Testis (tissue), 5 donors: ENCODE measurements at places on chromosomes 13 and 19. TPM values are rescaled to one million over a fixed set of nuclear protein-coding genes. Genes with fewer than 3 reads are reported as not detected.

GRCh38 chr19:50896591-50897190 lies 14.5 kb downstream of the KLK4 start:
- DNase-seq: no peak

Gene ZNF208
- 27.6 TPM for total RNA-seq

Gene PAK4
- 88.3 TPM for total RNA-seq

DNA sequence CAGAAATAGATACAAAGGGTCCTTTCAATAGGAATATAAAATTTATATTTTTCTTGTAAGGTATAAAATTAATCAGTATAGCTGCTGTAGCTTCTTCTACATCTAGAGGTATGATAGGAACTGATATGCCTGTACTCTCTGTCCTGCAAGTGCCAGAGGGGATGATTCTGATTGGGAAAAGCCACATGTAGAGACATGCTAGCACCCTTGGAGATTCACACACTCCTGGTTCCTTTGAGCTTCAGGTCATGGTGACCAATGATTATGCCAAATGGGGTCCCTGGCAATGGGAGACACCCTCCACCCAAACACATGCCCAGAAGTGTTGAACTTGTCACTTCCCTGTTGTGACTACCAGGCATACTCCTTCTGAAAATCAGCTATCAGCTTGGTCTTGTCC lies 14.7 kb upstream of the METTL21C start:
- DNase-seq: no peak

DNA sequence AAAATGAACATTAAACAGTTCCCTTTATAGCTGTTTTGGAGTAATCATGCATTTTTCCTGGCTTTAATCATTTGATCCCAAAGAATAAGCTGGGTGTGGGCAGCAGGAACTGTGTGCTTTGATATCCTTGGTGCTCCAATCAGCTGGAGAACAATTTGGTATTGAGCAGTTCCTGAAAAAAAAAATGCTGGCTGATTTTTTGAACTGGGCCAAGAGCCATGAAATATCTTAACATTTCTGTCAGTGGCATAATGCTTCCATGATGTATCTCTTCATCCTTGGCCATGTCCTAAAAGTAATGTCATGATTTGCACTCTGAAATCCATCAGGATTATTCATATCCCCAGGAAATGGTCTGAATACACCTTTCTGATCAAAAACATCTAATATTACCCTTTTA lies 134.7 kb downstream of the LHFPL6 start:
- DNase-seq: no peak

- peak; percentile 79 for DNase-seq
Measured at GRCh38 chr19:55467236-55468053, 2.9 kb upstream of the C19orf85 start.

GRCh38 chr13:39616087-39616694 lies 13.2 kb upstream of the LHFPL6 start:
- DNase-seq: peak; percentile 64

DNA sequence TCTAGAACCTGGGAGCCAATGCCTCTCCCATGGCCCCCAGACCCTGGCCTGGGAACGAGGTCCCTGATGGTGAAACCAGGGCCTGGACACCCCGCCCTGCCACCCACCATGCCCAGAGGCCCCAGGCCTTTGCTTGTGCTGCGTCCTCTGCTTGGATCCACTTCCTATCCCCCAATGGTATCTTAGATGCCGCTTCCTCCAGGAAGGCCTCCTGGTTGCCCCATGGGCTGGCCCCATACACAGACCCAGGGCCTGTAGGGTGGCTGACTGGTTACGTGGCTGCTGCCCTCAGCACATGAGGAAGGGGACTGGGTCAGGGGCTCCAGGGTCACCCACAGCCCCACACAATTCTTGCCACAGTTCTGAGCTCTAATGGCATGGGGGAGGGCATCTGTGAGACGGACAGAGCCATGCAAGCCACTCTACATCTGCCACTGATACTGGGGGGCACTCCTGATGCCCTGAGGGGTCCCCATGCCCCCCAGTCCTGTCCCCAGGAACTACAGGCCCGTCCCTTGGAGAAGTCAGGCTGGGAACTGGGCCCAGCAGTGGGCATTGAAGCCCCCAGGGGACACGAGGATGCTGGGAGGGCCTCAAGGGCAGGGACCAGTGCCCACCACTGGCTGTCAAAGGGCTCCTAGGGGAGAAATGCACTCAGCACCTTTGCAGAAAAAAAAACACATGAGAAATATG lies 5.0 kb downstream of the RPL36 start:
- DNase-seq: no peak

Gene PDX1
- 0.24 TPM for total RNA-seq

DNA sequence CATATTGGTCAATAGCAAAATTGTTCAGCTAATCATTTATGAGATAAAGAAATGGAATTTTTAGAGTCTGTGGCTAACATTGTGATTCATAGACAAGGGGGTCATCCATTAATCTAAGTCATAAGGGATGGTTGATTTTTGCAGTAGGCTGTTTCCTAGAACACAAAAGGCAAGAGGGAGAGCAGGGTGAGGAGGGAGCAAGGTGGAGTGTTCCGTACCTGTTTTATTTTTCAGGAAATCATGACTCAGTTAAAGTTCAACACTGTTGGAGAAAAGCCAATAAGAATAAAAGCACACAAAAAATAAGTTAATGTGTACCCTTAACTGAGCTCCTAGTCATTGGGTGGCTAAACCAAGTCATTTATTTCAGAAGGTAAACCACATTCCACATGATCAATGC lies 512.4 kb upstream of the ATXN8OS start:
- DNase-seq: no peak
